ENCODE measurements at places on chromosomes 13 and 19. TPM values are rescaled to one million over a fixed set of nuclear protein-coding genes. Genes with fewer than 3 reads are reported as not detected.

Gene METTL21C
- not detected for total RNA-seq

Gene ZSCAN4
- not detected for total RNA-seq

Gene ATP4B
- not detected for total RNA-seq

Gene ZNF492
- total RNA-seq: not detected

Gene LGALS4
- total RNA-seq: 3.9 TPM

Gene PSG11
- not detected for total RNA-seq
